ENCODE measurements at places on chromosomes 11 and 22. TPM values are rescaled to one million over a fixed set of nuclear protein-coding genes. Genes with fewer than 3 reads are reported as not detected.

Gene OR10A2
- total RNA-seq, result not detected

Gene DLG2
- 1.6 TPM for total RNA-seq

Gene NCAM1
- 1.6 TPM for total RNA-seq

Gene KRTAP5-11
- not detected for total RNA-seq

Gene CCDC81
- 4.2 TPM for total RNA-seq

Gene HBE1
- not detected for total RNA-seq

Gene XKR3
- not detected for total RNA-seq

Gene OR8A1
- total RNA-seq, result not detected

Gene APOA4
- not detected for total RNA-seq

Gene TCN1
- total RNA-seq, result not detected

Gene P2RX6
- total RNA-seq, result 20.8 TPM

Gene OR52E8
- not detected for total RNA-seq

Gene BBOX1
- total RNA-seq, result not detected

Gene MRGPRX4
- not detected for total RNA-seq

Measured in smooth muscle cell of the pulmonary artery (primary cell).